ENCODE measurements at places on chromosomes 4 and X. TPM values are rescaled to one million over a fixed set of nuclear protein-coding genes. Genes with fewer than 3 reads are reported as not detected.

DNA sequence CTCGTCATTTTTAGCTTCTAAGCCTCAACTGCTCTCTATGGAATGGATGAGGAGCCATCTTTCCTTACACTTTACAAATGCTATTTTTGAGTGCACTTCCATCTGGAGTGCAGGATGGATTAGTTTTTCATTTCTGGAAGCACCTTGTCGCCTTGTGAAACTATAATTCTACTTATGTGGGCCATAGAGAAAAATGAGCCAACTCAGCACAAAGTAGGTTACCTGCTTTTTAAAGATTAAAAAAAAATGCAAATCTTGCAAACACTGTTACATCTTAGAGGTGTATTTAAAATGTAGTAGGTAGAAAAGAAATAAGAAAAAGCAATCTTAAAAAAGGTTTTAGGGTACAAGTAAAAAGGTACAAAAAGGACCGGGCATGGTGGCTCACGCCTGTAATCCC lies 10.9 kb downstream of the BOD1L1 start:
- DNase-seq: no peak

- no peak for DNase-seq
These were observed 153.5 kb upstream of the FAM241A start for GRCh38 chr4:111991797-111992196.

- DNase-seq: no peak
These were observed 456 bp downstream of the SNX12 start for GRCh38 chrX:71067712-71068043.

GRCh38 chr4:139617702-139618490 lies 47.7 kb upstream of the MGST2 start:
- DNase-seq: no peak

DNA sequence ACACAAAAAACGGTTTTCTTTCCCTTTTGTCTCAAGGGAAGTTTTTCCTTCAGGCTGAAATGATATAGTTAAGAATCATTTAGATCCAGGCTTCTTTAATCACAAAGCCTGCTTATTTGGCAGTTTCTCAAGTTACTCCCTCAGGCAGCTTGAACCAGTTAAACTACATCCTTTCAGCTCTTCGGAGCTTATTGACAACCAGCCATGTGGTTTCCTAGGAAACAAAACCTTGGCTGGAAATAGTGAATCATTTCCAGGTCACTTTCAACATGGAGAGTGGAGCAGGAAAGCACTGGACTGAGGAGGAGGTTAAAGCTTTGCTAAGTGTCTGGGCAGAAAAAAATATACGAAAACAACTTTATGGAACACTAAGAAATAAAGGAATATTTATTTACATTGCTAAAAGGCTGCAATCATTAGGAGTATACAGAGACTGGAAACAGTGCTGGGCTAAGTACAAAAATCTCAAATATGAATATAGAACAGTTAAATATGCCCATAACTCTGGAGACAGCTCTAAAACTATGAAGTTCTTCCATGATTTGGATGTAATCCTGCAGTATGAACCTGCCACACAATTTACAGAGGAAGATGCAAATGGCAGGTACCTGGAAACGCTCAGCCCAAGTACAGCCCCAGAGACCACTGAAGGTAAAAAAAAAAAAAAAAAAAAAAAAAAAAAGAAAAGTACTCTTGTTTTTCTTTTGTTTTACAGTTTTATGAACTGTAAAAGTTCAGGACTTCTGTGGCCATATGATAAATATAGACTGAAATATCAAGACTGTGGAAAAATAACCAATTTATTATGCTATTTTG lies 23.2 kb upstream of the AASDH start:
- DNase-seq: no peak

GRCh38 chr4:182885022-182885737 lies 32.0 kb downstream of the DCTD start:
- DNase-seq: no peak

- DNase-seq: no peak
These were observed 4.8 kb downstream of the MYL5 start for GRCh38 chr4:679104-679481.

GRCh38 chrX:115939070-115939469 lies 231.5 kb upstream of the AGTR2 start:
- DNase-seq: no peak

DNA sequence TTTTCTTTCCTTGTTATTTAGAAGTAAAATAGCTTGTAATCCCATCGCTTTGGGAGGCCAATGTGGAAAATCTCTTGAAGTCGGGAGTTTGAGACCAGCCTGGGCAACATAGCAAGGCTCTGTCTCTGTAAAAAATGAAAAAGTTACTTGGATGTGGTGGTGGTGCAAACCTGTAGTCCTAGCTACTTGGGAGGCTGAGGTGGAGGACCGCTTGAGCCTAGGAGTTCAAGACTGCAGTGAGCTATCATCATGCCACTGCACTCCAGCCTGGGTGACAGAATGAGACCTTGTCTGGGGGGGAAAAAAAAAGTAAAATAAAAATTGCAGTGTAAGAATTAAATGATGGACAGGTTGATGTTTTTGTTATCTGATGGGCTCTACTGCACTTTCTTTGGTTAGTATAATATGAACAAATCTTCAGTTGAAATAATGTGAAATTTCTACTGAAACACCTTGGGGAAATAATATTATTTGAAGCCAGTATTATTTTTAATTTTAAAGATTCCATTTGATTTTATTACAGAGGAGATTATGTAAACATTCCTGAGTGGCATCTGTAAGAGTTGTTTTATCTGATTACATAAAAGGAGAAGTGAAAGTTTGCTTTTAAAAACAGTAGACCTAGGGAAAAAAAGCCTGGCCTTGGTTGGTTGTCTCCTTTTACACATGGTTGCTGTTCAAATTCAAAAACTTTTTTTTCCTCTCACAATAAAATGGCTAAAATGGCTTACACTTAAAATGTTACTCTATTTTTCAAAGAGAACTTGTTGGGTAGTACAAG lies 10.5 kb upstream of the NDUFC1 start:
- DNase-seq: no peak

DNA sequence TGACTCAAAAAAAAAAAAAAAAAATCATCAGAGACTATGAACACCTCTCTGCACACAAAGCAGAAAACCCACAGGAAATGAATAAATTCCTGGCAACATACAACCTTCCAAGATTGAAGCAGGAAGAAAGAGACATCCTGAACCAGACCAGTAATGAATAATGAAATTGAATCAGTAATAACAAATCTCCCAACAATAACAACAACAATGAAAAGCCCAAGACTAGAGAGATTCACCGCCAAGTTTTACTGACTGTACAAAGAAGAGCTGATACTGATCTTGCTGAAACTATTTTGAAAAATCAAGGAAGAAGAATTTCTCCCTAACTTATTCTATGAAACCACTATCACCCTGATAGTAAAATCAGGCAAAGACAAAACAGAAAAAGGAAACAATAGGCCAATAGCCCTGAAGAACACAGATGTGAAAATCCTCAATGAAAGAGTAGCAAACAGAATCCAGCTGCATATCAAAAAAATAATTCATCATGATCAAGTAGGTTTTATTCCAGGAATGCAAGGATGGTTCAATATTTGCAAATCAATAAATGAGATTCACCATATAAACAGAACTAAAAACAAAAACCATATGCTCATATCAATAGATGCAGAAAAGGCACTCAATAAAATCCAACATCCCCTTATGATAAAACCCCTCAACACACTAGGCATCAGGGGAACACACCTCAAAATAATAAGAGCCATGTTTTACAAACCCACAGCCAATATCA lies 31.0 kb upstream of the PLK4 start:
- DNase-seq: no peak

DNA sequence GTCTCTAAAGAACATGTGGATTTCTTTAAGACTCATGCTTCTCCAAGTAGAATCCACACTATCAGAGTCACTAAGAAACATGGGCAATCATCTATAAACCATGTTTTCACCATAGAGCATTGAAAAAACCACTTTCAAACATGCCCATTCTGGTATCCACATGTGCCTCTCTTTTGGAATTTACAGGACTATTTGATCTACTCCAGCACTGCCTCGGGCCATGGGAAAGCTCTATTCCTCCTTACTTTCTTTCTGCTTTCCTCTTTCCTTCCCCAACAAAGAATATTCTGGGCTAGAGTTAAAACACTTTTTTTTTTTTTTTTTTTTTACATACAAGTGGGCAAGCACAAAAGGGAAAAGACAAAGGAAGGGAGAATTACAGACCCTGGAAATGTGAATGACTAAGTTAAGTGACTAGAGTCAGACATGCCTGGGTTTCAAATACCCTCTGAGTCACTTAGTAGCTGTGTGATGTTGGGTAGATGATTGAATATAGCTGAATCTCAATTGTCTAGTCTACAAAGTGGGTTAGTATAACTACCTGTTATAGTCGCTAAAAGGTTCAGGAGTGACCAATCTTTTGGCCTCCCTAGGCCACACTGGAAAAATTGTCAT lies 847.7 kb upstream of the INTU start:
- DNase-seq: no peak

DNA sequence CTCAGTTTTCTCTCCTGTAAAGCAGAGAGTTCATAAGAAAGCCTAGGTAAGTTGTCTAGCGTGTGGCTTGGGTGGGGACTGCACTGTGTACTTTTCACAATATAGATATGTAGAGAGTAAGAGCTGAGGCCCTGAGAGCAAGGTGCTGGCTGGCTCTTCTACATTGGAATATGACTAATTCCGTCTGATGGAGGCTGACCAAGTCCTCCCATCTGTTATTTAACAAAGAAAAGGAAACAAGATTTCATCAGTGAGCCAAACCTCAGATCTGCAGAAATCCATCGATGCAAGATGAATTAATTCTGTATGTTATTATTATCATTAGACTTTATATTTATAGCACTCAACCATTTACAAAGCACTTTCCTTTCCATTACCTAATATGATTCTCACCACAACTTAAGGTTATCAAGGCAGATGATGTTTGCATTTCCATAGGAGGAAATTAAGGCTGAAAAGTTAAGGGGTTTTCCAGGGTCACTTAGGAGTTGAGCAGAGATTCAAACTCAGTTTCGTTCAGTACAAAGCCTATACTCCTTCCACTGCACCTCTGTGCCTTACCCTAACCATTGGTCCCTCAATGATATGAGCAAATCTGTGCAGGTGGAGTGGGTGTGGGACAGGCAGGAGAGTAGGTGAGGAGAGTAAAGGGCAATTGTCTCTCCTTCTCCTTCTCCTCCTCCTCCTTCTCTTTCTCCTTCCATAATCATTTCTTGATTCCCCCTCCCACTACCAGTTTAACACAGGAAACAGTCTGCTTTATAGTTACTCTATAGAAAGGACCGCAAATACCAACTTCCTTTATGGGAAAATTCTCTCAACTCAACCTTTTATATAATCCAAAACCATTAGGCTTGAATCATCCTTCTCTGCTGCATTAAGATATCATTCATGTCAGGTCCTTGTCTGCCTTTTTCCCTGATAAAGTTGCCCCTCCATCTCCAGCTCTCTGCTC lies 27.6 kb upstream of the SRD5A3 start:
- no peak for DNase-seq

DNA sequence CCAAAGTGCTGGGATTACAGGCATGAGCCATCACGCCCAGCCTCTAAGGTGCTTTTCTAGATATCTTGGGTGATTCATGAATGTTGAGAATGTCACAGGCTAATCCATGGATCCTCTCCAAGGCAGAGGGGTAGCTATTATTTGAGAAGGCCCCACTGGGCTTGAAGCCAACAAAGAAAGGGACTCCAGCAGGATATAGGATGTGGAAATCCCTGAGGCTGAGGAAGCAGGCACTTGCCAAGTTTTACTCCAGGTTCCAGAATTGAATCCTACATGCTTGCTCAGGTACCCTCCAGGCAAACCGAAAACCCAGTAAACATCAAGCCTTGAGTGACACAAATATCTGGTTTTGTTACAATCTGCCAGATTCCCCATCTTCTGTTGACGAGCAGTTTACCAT lies 15.8 kb downstream of the NLGN3 start:
- no peak for DNase-seq

GRCh38 chr4:81806485-81806884 lies 334.8 kb upstream of the RASGEF1B start:
- no peak for DNase-seq

GRCh38 chr4:16079046-16079445 lies 4.8 kb downstream of the PROM1 start:
- DNase-seq: no peak

The MTMR8 gene
- 3.6 TPM for polyA plus RNA-seq

The VSIG1 gene
- not detected for polyA plus RNA-seq

The TMPRSS11B gene
- not detected for polyA plus RNA-seq

The ARHGAP6 gene
- not detected for polyA plus RNA-seq

The KLB gene
- polyA plus RNA-seq: 0.11 TPM

The MAGT1 gene
- polyA plus RNA-seq: 29.7 TPM

The LPAR4 gene
- polyA plus RNA-seq: not detected

The SLC25A43 gene
- 12.6 TPM for polyA plus RNA-seq

The EPHA5 gene
- polyA plus RNA-seq: not detected

Measured in immature natural killer cell (primary cell).